ENCODE measurements at places on chromosomes 4 and X.
A peak's percentile ranks its signal among the peaks of the same experiment; 100 is the strongest.

DNA sequence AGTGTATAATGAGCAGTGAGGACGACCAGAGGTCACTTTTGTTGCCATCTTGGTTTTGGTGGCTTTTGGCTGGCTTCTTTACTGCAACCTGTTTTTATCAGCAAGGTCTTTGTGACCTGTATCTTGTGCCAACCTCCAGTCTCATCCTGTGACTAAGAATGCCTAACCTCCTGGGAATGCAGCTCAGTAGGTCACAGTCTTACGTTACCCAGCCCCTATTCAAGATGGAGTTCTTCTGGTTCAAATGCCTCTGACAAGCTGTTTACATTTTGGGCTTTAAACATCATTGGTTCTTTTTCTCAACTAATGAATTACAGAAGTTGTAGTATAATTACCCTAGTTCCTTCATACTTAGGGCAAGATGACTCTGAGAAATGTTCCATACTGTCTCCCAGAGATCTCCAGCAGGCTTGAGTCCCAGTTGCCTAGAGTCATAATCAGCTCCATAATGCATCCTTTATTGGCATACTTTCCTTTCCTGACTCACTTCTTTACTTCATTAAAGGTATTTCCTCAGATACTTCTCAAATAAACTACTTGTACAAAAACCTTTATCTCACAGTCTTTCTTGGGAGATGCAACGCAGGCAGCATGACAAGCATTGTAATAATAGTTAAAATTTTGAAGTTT, 136.5 kb downstream of the KDM6A start:
- no peak for DNase-seq

- no peak for DNase-seq
These were observed 215.5 kb upstream of the UGT8 start for GRCh38 chr4:114383067-114383466.

GRCh38 chr4:25862411-25863346, at the start of gene SEL1L3:
Gene SEL1L3, minus strand, starts transcription at chr4:25862988. Its CDS starts 152 bp downstream, at chr4:25862836.
- DNase-seq = peak; percentile 39

DNA sequence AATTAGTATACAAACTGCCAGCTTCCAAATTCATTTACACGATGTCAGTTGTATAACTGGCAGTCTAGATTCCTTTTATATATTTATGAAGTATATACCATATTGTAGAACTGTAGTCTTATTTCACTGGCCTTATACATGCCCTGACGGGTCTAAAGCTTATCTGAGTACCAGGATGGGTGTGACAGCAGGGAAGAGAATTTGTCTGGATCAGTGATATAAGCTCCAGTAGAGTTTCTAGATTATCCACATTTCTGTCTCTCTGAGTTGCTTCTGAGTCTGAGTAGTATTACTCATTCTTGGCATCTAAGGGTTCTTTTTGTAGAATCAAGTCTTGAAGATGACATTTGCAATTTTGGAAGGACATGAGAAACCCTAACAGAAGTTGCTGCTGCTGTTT, 101.3 kb downstream of the RPA4 start:
- no peak for DNase-seq

- DNase-seq = no peak
These were observed at the start of gene ABCG2 for GRCh38 chr4:88158489-88159228. Gene ABCG2, minus strand, starts transcription at chr4:88158639. Its CDS starts 18,644 bp downstream, at chr4:88139995.

GRCh38 chr4:27270435-27270834, 409.8 kb downstream of the STIM2 start:
- DNase-seq = peak; percentile 44
